ENCODE measurements at places on chromosomes 4 and X.

- DNase-seq: no peak
Observed at GRCh38 chrX:39835241-39835640, 262.5 kb downstream of the BCOR start.

DNA sequence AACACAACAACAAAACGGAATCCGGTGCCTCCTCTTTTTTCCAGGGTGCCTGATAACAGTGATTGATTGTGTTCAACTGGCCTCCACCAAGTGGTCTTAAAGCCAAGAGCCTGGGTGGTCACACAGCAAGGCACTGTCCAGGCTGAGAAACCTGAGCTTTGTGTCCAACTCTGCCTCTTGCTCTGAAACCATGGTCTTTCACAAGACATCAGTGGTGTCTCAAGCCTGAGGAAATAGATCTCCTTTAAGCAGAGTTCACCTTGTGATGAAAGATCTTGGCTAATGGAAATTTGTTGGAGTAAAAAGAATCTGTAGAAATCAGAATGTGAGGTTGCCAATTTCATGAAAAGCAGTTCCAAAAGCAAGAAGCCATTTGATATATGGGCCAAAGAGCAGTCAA, 47.3 kb upstream of the ACSL1 start:
- DNase-seq: no peak

- DNase-seq: no peak
Observed at GRCh38 chr4:185259719-185260118, 50.3 kb downstream of the SNX25 start.

DNA sequence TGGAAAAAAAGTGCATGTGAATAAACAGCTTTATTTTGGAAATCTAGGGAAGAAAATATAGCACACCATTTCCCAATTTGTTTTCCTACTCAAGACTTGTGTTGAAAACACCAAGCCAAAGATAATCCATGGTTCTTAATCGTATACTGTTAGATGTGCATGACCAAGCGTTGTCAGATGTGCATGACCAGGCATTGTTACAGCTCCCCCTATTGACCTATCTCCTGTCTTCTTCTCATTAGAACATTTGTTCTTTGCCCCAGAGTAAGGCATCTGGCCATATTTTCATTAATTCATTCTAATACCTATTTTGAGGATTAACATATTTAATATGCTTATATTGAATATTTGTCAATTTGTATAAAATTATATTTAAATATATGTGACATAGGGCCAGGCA, 14.4 kb upstream of the VCX start:
- peak; percentile 0 for DNase-seq

GRCh38 chr4:48122756-48123155, 11.3 kb downstream of the TXK start:
- DNase-seq: no peak

- DNase-seq: no peak
Observed at GRCh38 chr4:107304699-107305286, 268.7 kb upstream of the DKK2 start.

- no peak for DNase-seq
Observed at GRCh38 chr4:52201715-52202114, 150.6 kb downstream of the SPATA18 start.

DNA sequence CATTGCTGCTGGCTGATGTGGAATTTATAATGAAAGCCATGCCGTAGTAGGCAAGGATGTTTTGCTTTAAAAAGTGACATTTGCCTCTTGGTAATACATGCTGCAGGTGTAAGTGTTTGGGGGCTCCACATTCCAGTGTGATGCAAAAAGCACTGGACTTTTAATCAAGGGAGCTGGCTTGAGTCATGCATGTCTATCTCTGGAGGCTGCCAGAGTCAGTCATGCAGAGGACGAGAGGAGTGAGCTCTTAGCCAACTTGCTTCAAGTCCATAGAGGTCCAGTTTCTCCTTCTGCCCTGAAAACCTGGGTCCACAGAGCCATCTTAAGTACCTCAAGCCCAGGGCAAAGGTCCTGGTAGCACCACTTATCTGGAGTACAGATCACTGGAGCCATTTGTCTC, 11.6 kb upstream of the CXCL13 start:
- no peak for DNase-seq

DNA sequence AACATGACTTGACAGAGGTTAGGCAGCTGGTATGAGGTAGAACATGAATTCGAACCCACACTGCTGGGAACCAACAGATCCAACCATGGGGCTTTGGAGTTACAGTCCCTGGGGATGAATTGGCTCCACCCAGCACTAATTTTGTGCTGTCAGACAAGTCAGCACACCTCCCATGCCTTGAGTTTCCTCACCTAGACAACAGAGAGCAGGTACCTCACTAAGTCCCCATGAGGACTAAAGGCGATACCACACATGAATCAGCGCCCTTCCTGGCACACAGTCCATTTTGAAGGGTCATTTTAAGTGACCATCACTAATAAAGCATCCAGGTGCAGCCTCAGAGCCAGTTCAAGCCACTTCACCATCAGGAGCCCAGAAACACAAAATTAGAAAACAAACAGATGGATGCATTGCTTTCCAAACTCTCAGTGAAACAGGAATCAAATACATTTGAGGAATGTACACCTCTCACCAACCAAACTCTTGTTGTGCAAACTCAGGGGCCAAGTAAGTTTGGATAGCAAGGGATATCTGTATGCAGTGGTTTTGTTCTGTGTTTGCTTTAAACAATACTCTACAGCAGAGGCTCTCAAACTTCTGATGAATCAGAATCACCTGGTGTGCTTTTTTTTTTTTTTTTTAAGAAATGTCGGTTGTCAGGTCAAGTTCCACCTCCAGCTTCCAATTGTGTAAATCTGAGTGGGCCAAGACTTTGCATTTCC, 10.1 kb downstream of the IDS start:
- no peak for DNase-seq

DNA sequence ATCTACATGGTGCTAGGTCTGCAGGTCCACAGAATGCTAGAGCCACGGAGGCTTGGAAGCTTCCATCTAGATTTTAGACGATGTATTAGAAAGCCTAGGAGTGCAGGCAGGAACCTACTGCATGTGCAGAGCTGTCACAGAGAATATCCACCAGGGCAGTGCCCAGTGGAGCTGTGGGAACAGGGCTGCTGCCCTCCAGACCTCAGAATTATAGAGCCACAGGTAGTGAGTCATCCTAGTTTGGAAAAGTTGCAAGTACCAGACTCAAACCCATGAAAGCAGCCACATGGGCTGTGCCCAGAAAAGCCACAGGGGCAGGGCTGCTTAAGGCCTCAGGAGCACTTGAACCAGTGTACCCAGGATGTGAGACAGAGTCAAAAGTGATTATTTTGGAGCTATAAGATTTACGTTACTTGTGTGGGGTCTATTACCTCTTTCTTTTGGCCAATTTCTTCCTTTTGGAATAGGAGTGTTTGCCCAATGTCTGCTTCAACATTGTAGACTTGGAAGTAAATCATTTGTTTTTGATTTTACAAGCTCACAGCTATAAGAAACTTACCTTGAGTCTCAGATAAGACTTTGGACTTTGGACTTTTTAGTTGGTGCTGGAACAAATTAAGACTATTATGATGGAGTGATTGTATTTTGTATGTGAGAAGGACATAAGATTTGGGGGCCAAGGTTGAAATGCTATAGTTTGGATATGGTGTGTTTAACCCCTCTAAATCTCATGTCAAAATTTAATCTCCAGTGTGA, 143.5 kb upstream of the CHRDL1 start:
- DNase-seq: no peak

DNA sequence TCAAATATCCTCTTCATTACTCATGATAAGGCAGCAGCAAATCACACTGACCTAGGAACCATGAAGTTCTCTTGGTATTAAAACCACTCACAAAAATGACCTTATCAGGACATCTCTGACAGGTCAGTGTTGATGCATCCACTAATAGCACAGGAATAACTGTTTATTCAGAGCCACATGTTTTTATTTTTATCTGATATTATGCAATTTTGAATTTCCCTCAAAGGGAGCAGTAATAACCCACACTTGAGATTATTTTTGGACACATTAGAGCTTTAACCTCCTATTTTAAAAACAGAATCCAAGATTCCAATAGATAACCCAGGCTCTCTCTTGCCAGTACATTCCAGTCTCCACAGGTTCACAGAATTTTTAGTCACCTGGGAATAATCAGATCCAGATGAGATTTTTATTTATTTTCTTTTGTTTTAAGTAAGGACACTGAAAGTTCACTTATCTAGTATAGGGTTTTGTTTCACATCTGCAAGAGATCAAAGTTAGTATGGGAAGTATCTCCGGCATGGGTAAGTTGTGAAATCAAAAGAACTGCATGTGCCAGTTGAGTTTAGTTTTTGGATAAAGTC, 36.3 kb upstream of the MYOZ2 start:
- DNase-seq: no peak

- DNase-seq: peak; percentile 89
Observed at GRCh38 chr4:107592519-107592918, 127.5 kb downstream of the PAPSS1 start.

- DNase-seq: no peak
Observed at GRCh38 chr4:24668956-24669355, 84.6 kb upstream of the DHX15 start.

All from OCI-M1 (cell line).